Glomerular endothelial cell (primary cell): ENCODE measurements at places on chromosomes 5 and 9. TPM values are rescaled to one million over a fixed set of nuclear protein-coding genes. Genes with fewer than 3 reads are reported as not detected.

DNA sequence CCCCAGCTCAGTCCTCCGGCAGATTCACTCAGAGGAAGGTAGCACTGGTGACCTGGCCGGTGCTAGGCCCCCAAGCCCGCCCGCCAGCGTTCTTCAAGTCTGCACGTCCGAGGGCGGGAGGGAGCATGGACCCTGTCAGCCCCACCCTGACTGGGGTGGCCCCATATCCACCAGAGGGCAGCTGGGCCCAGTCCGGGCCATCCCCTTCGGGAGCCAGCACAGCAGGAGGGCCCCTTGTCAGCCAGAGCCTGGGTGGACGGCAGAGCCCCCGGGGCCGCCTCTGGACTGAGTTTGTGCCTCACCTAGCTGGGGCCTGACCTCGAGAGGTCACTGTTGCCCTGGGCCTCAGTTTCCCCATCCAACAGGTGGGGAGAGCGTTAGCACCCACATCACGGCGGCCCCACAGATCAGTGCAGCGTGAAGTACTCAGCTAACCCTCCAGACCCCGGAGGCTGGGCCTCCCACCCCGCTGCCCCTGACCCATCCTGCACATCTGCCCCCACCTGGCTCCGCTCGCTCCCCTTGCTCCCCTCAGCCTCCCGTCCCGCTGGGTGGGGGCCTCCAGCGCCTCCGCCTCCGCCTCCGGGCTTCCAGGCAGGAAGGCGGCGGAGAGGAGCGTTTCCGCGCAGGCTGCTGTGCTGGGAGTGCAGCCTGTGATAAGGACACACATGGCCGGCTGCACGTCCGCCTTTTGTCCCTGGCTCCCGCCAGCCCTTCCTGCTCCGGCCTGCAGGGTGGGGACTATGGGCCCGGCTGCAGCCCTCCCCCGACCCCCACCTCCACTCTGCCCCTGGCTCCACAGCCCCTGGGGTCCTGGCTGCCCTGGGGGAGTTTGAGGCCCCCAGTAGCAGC, 16.6 kb upstream of the EGFL7 start:
- DNase-seq = no peak

KCNMB1 gene
- not detected in 2 replicates for total RNA-seq

- DNase-seq = no peak
These were observed 4.8 kb upstream of the KCNMB1 start for GRCh38 chr5:170393958-170394357.

- DNase-seq = no peak
These were observed 123.4 kb downstream of the CD180 start for GRCh38 chr5:67073045-67073680.

DNA sequence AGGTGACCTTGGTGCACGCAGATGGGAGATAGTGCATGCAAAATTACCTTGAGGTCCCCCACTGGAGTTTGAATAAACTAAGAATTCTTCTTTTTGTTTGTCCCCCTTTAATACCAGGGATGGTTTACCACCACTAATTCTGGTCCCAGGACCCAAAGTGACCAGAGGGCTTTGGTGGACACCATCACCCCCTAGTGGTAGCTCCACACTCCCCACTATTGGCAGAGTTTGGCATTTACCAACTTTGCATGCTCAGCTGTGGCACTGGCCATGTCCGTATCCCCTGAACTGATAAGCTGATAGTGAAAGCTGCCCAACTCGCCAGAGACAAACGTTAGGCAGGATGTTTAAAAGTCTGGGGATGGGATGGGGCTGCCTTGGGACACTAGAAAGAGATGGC, 3.3 kb downstream of the ASTN2 start:
- DNase-seq = no peak
